Vein endothelial cell (primary cell): ENCODE measurements at places on chromosomes 5 and 9. TPM values are rescaled to one million over a fixed set of nuclear protein-coding genes. Genes with fewer than 3 reads are reported as not detected.

Gene AJM1
- 0.65 and 0.67 TPM in 2 replicates for total RNA-seq

Gene FGF18
- 0.10 and 0.33 TPM in 2 replicates for total RNA-seq

Gene ITK
- not detected in 2 replicates for total RNA-seq

Gene POU5F2
- 2.0 and 2.2 TPM in 2 replicates for total RNA-seq

Gene NR6A1
- total RNA-seq: 1.1 and 1.3 TPM in 2 replicates

Gene RMI1
- 5.9 and 10.8 TPM in 2 replicates for total RNA-seq

Gene MRPS30
- total RNA-seq: 55.2 and 67.8 TPM in 2 replicates

Gene PCDHGB5
- 22.4 and 26.1 TPM in 2 replicates for total RNA-seq
